NCI-H187 (cell line): ENCODE measurements at places on chromosomes 2 and 18.

GRCh38 chr2:9613291-9613690, 17.5 kb downstream of the YWHAQ start:
- DNase-seq = no peak

GRCh38 chr2:161709428-161709827, 85.2 kb downstream of the SLC4A10 start:
- no peak for DNase-seq

DNA sequence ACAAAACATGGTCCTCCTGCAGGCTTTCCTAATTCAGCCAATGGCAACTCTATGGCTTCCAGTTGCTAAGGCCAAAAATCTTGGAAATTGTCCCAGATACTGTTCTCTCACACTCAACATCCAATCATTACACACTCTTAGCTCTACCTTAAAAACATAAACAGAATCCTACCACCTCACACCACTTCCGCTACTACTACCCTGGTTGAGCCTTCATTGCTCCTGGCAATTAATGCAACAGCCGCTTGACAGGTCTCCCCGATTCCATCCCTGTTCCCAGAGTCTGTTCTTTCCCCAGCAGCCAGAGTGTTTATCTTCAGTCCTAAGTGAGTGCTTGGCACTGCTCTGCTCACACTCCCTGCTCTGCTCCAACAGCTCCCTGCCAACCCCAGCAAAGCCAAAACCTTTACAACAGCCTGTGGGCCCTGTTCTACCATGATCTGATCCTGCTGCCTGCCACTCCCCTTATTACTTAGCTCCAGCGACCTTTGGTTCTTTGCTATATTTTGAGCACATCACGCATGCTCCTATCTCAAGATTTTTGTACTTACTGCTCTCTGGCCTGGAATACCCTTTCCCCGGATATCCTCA, 67.5 kb upstream of the AMMECR1L start:
- DNase-seq = no peak

- DNase-seq = no peak
These were observed 322.3 kb downstream of the MYCN start for GRCh38 chr2:16262526-16263178.

DNA sequence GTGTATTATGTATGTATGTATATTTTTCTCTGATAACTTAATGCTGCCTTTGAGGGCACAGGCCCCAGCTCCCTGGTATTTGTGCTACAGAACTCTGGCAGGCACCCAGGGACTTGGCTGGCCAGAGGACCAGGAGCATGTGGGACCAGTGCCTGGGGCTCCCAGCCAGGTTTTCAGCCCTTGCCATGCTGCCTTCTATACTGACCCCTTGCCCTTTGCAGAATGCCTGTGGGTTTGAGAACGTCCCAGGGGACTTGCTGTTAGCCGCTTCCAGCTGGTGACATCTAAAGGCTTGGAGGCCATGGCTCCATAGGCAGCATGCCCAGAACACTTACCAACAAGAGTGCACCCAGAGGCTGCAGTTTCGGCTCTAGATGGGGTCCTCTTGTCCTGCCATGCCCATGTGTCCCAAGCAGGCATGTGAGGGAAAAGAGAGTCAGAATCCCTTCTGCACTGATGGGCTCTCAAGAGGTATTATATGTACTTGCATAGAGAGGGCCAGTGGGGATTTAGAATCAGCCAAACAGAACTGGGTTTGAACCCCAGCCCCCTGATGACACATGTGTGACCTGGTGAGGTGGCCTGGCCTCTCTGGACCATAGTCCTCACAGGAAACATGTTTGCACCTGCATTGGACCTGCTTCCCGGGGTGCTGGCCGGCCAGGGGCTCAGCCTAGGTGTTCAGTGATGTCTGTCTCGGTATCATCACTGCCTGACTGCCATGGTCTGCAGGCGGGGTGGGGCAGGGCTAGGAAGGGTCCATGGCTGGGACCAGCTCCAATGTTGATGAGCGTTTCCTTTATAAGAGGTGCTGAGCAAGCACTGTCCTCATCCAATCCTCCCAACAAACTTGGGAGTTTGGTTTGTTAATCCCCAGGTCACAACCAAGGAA, 119.2 kb upstream of the FHL2 start:
- no peak for DNase-seq

GRCh38 chr2:216632346-216632951, 771 bp upstream of the IGFBP2 start:
- no peak for DNase-seq

- no peak for DNase-seq
These were observed 29.0 kb downstream of the LPIN1 start for GRCh38 chr2:11775384-11775783.

GRCh38 chr2:61566566-61566965, 28.4 kb upstream of the XPO1 start:
- DNase-seq = no peak

GRCh38 chr18:57195341-57195740, 48.5 kb downstream of the BOD1L2 start:
- no peak for DNase-seq

GRCh38 chr2:127320586-127321275, 26.8 kb upstream of the ERCC3 start:
- no peak for DNase-seq

- DNase-seq = no peak
These were observed 56.9 kb upstream of the SMAD2 start for GRCh38 chr18:47987388-47987699.

- DNase-seq = no peak
These were observed 17.5 kb downstream of the GPR55 start for GRCh38 chr2:230907361-230908091.

- DNase-seq = no peak
These were observed 16.4 kb upstream of the CYP1B1 start for GRCh38 chr2:38092196-38092902.

DNA sequence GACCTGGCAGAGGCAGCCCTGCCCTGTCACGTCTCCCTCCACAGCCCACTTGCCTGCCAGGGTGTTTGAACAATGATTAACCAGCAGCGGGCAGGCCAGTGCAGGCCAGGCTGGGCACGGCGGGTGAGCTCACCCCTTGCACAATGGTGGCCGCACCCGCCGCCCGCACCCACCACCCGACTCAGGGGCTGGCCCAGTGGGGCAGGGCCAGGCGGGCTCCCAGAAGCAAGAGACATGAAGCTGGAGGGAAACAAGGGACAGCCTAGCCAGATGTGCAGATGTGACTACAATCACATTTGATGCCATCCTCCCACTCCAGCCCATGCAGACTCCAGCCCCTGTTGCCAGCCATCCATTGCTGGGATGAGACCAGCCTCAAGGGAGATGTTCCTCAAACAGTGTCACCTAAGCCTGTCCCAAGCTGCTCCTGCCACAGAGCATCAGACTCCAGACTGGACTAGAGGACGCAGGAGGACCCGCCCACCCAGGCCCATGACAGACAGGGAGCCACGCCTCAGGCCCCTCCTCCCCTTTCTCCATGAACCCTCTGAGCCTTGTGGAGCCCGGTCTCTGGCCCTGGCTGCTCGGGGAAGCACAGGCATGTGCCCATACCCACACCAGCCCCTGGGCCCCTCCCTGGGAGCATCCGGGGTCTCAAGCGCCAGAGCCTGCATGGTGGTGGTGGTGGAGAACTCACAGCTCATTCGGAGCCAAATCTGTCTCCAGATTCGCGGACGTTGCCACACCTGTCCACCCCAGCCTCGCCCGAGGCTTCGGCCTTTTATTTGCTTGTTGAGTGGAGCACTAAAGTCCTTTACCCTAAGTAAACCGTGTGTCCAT, 45.0 kb downstream of the SDC1 start:
- no peak for DNase-seq

GRCh38 chr2:165776796-165777195, 17.3 kb downstream of the GALNT3 start:
- no peak for DNase-seq

- DNase-seq = no peak
These were observed 129.5 kb downstream of the PAX3 start for GRCh38 chr2:222169346-222169745.

GRCh38 chr2:101806701-101807100, 109.2 kb downstream of the MAP4K4 start:
- no peak for DNase-seq
